Naive thymus-derived CD8-positive, alpha-beta T cell (primary cell): ENCODE measurements at places on chromosomes 1 and 21. TPM values are rescaled to one million over a fixed set of nuclear protein-coding genes. Genes with fewer than 3 reads are reported as not detected.

SPATA45 gene
- total RNA-seq, result not detected

IL19 gene
- not detected for total RNA-seq

PPT1 gene
- 70.9 TPM for total RNA-seq

DDR2 gene
- 0.16 TPM for total RNA-seq

GRIK1 gene
- total RNA-seq, result not detected

LRIF1 gene
- 23.3 TPM for total RNA-seq

PLPPR5 gene
- not detected for total RNA-seq

FGGY gene
- 11.1 TPM for total RNA-seq

KIF2C gene
- 0.41 TPM for total RNA-seq

PLA2G5 gene
- total RNA-seq, result not detected

GFI1 gene
- total RNA-seq, result 22.4 TPM

WDR64 gene
- 0.69 TPM for total RNA-seq

TAF12 gene
- 28.1 TPM for total RNA-seq

ENSA gene
- total RNA-seq, result 117 TPM

AMY1A gene
- total RNA-seq, result not detected

FAM151A gene
- not detected for total RNA-seq

LEFTY1 gene
- total RNA-seq, result not detected

SLAMF6 gene
- total RNA-seq, result 39.7 TPM

FCRL5 gene
- total RNA-seq, result 1.7 TPM

LRRN2 gene
- not detected for total RNA-seq

SNAPIN gene
- 28.2 TPM for total RNA-seq

NENF gene
- 25.1 TPM for total RNA-seq

DNAJC28 gene
- total RNA-seq, result 2.1 TPM

OR2AK2 gene
- total RNA-seq, result not detected
